Cardiac ventricle fibroblast (primary cell): ENCODE measurements at places on chromosomes 3 and 15. TPM values are rescaled to one million over a fixed set of nuclear protein-coding genes. Genes with fewer than 3 reads are reported as not detected.

EPM2AIP1 gene
- 11.5 and 21.4 TPM in 2 replicates for total RNA-seq

MOBP gene
- not detected in 2 replicates for total RNA-seq

PRR20G gene
- total RNA-seq, result not detected in 2 replicates

DUOXA1 gene
- total RNA-seq, result not detected in 2 replicates

ACOX2 gene
- total RNA-seq, result 21.7 and 24.2 TPM in 2 replicates

ARHGAP31 gene
- 7.0 and 7.8 TPM in 2 replicates for total RNA-seq

SH2D7 gene
- not detected in 2 replicates for total RNA-seq

GAP43 gene
- total RNA-seq, result 1.9 and 4.9 TPM in 2 replicates

IRAK2 gene
- total RNA-seq, result 6.3 and 7.8 TPM in 2 replicates

FBN1 gene
- total RNA-seq, result 830 and 868 TPM in 2 replicates

CCDC12 gene
- total RNA-seq, result 25.6 and 30.5 TPM in 2 replicates

COL6A5 gene
- not detected in 2 replicates for total RNA-seq

CHRM5 gene
- total RNA-seq, result 0.06 TPM in 1 of 2 replicates, not detected in the other

MEIS2 gene
- total RNA-seq, result 58.5 and 76.8 TPM in 2 replicates

CEMIP gene
- total RNA-seq, result 70.2 and 73.9 TPM in 2 replicates

GOLGA8S gene
- 0.19 and 0.39 TPM in 2 replicates for total RNA-seq

IQGAP1 gene
- total RNA-seq, result 133 and 150 TPM in 2 replicates

GOLGA6L7 gene
- total RNA-seq, result not detected in 2 replicates

FES gene
- total RNA-seq, result 21.8 and 32.7 TPM in 2 replicates

TEX55 gene
- not detected in 2 replicates for total RNA-seq

ENTPD3 gene
- total RNA-seq, result 0.06 and 0.15 TPM in 2 replicates

SSUH2 gene
- total RNA-seq, result not detected in 2 replicates

NANOGP8 gene
- not detected in 2 replicates for total RNA-seq

ECE2 gene
- total RNA-seq, result 0.12 TPM in 1 of 2 replicates, not detected in the other

ARL13B gene
- 7.1 and 7.8 TPM in 2 replicates for total RNA-seq

CHST14 gene
- 23.4 and 23.8 TPM in 2 replicates for total RNA-seq

C3orf80 gene
- total RNA-seq, result 0.10 and 1.2 TPM in 2 replicates

IGSF11 gene
- total RNA-seq, result not detected in 2 replicates

MAGEL2 gene
- 0.05 and 0.12 TPM in 2 replicates for total RNA-seq

C2CD4A gene
- 0.05 and 0.06 TPM in 2 replicates for total RNA-seq

CAPN7 gene
- 21.6 and 24.7 TPM in 2 replicates for total RNA-seq

PLSCR5 gene
- total RNA-seq, result not detected in 2 replicates

UMPS gene
- 12.4 and 17.4 TPM in 2 replicates for total RNA-seq

MLF1 gene
- total RNA-seq, result 4.4 and 4.5 TPM in 2 replicates

SKOR1 gene
- total RNA-seq, result 0.06 TPM in 1 of 2 replicates, not detected in the other

CCDC54 gene
- not detected in 2 replicates for total RNA-seq

INSYN1 gene
- 3.6 and 5.6 TPM in 2 replicates for total RNA-seq

MESP1 gene
- total RNA-seq, result 1.2 and 2.1 TPM in 2 replicates

ITIH1 gene
- not detected in 2 replicates for total RNA-seq

UBAP1L gene
- total RNA-seq, result 0.39 and 0.75 TPM in 2 replicates

SCN11A gene
- total RNA-seq, result 0.12 and 0.15 TPM in 2 replicates

IGSF10 gene
- 11.6 and 14.9 TPM in 2 replicates for total RNA-seq

ACVR2B gene
- 1.5 and 1.7 TPM in 2 replicates for total RNA-seq

HTD2 gene
- total RNA-seq, result 5.9 and 6.9 TPM in 2 replicates

RTP1 gene
- not detected in 2 replicates for total RNA-seq

ADGRG7 gene
- total RNA-seq, result not detected in 2 replicates

NAALADL2 gene
- 6.6 and 7.3 TPM in 2 replicates for total RNA-seq

C3orf49 gene
- total RNA-seq, result not detected in 2 replicates

ROPN1B gene
- not detected in 2 replicates for total RNA-seq

MINAR1 gene
- 1.00 and 1.1 TPM in 2 replicates for total RNA-seq

ADAMTSL3 gene
- 0.39 and 0.50 TPM in 2 replicates for total RNA-seq

NOX5 gene
- total RNA-seq, result 0.10 and 0.87 TPM in 2 replicates

ZPLD1 gene
- not detected in 2 replicates for total RNA-seq

TLR9 gene
- not detected in 2 replicates for total RNA-seq

CAND2 gene
- 0.44 and 0.81 TPM in 2 replicates for total RNA-seq

INKA1 gene
- 1.6 and 4.9 TPM in 2 replicates for total RNA-seq

CLRN1 gene
- total RNA-seq, result not detected in 2 replicates

CELF6 gene
- total RNA-seq, result 0.19 and 1.3 TPM in 2 replicates
